ENCODE measurements at places on chromosomes 5 and 9.
A peak's percentile ranks its signal among the peaks of the same experiment; 100 is the strongest.

DNA sequence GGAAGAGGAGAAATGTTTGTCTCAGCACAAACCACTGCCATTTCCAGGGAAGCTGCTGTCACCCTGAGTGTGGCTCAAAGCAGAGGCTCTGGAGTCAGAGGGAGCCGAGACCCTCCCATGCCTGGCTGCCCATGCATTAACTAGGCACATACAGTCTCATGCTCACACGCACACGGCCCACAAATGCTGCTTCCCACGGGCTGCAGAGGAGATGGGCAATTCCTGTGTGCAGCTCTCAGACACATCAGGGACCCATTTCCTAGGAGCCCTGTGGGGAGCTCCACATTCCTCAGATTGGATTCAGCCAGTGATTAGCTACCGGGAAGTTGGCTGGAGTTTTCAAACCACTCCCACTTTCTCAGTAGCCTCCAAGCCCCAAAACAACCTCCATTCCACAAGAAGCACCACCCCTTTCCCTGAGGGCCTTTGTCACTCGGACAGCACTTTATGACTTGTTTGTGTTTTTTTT lies 9.1 kb upstream of the PTGES start:
- DNase-seq, result peak; percentile 50

GRCh38 chr9:78238046-78239038 lies 2.5 kb downstream of the CEP78 start:
- DNase-seq, result no peak

GRCh38 chr5:135332519-135333150 lies 66.4 kb downstream of the MACROH2A1 start:
- DNase-seq, result no peak

- no peak for DNase-seq
These were observed 87.5 kb downstream of the SCAMP1 start for GRCh38 chr5:78447775-78448424.

Data from AG09309 (cell line).